Dermis microvascular lymphatic vessel endothelial cell (primary cell): ENCODE measurements at places on chromosomes 12 and 14. TPM values are rescaled to one million over a fixed set of nuclear protein-coding genes. Genes with fewer than 3 reads are reported as not detected.

DNA sequence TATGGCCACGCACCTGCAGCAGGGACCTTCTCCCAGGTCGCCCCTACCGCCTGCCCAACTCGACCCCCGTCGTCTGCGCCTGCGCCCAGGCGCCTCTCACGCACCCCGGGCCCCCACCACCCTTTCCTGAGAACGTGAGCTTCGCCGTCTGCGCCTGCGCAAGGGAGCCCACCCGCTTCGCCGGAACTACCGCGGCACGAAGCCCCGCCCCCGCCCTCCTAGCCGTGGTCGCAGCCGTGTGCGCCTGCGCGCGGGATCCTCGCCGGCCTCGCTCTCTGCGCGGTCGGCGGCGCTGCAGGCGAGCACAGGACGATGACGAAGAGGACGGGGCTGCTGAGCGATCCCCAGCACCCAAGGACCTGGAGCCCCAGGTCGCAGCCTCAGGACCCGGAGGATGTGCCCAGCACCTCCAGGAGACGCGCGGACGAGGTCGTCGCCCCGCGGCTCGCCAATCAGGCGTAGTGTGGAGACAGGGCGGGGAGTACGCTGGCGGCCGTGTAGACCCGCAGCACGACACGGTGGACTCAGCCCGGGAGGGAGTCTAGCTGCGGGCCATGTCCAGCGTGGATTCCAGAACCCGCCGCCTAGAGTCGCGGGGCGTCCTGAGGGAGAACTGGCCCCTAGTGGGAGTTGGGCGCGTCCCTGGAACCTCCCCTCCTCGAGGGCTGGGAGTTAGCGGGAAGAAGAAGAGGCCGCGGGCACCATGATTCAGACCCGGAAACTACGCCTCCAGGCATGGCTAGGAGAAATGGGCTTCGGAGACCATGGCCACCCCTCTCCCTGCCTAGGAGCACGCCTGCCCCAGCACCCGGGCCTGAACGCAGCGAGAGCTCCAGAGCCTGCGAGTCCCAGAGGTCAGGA, 1120.8 kb upstream of the TMEM132C start:
- DNase-seq = no peak

Gene PRICKLE1
- total RNA-seq = 9.0 and 16.3 TPM in 2 replicates

DNA sequence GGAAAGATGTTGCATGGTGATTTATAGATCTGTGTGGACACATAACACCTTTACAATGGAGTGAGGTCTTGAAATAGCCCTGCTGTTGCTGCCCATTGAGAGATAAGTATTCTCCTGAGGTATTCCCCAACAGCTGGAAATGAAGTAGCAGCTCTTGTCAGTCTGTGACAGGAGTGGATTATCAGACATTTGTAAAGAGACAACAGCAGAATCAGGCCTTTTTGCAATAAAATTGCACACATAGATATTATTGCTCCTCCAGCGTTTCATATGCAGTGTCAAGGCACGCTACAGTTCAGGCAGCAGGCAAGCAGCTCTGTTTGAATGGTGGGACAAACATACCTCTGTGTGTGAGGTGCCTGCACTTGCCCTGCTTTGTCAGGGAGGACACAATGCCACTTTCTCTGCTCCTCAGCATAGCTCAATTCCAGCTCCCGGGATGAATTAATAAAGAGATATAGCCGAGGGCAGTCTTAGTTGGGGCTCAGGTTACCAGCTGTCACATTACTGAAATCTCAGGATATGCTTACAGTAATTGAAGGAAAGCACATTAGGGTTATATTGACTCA, 49.4 kb downstream of the BICD1 start:
- DNase-seq = no peak

Gene AHNAK2
- total RNA-seq = 16.8 and 17.1 TPM in 2 replicates

DNA sequence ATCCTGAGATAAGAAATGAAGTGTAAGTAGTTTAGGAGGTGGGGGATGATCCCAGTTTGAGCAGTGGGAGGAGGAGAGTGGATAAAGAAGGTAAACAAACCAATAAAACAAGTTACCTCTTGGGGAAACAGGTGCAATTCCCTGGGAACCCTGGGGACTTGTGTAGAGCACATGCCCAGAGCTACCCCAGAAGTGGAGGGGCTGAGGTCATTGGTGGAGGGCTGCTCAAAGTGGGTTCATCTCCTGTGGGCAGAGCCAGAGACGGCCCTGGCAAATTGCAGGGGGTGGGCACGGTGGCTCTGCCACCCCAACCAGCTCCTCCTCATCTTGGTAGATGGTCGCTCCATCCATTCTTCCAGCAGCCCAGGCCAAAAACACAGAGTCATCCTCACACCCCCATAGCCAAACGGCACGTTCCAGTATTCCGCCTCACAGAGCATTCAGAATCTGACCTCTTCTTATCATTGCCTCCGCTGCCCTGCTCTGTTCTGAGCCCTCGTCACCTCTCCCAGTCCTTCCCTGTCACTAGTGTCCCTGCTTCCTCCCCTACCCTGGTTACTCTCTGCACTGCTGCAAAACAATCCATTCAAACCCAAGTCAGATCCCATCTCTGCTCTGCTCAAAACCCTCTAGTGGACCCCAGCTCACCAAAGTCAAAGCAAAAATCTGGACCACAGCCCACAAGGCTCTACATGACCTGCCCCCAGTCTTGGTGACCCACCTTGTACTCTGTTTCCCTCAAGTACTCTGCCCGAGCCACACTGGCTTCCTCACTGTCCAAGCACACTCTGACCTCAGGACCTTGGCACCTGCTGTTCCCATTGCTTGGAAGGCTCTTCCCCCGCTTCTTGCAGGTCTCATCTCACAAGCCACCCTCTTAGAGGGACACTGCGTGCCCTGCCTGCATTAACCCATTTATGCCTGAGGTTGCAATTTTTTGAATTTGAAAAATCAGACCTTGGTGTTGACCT, 5.5 kb downstream of the CYP46A1 start:
- DNase-seq = no peak

GRCh38 chr14:88668448-88669116, 105.7 kb downstream of the ZC3H14 start:
- DNase-seq = no peak

GRCh38 chr12:77560714-77561113, 270.0 kb upstream of the NAV3 start:
- no peak for DNase-seq

Gene STAC3
- 0.13 TPM in 2 replicates for total RNA-seq

Gene RIPK3
- 1.4 and 1.8 TPM in 2 replicates for total RNA-seq

GRCh38 chr12:94714378-94715114, 64.2 kb upstream of the TMCC3 start:
- DNase-seq = no peak

DNA sequence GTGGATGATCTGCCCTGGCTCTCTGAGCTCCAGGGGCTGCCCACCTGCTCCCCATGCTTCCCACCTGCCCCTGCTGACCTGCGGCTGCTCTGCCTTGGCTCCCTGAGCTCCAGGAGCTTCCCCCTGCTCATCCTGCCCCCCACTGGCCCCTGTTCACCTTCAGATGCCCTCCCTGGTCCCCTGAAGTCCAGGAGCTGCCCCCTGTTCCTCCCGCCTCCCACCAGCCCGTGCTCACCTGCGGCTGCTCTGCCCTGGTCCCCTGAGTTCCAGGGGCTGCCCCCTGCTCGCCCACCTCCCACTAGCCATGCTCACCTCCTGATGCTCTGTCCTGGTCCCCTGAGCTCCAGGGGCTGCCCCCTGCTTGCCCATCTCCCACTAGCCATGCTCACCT, 219.7 kb downstream of the TMEM121 start:
- no peak for DNase-seq

DNA sequence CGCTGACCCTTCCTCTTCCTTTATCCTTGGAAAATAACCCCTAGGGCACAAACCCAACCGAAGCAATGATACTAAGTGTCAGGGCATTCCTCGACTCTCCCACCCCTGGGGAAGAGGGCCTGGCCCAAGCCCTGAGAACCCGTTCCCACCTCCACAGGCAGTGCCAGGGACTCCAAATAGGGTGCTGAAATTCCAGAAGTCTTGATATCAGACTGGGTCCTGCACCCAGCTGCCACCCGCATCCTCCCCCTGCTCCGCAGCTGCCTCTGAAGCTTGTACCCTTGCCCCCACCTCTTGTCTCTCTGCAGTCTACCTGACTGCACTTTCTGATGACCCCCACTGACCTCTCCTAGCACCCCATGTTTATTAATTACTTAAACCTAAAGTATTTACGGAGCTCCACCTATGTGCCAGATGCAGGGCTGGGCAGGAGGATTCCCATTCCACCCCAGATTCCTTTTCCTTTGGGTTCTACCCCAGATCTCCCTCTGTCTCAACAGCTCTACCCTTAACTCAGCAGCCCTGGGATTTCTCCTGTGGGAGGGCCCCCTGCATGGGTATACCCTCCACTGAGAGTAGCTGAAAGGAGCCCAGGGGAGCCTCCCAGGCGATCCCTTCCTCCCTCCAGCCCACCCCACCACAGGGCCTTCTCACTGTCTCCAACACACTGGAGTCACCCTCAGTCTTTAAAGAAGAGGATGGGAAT, 4.1 kb upstream of the KRT18 start:
- DNase-seq = no peak

Gene HOTAIR
- not detected in 2 replicates for total RNA-seq

- DNase-seq = no peak
These were observed 10.2 kb downstream of the GSKIP start for GRCh38 chr14:96373538-96373937.

GRCh38 chr12:57755454-57756372, 810 bp downstream of the MARCHF9 start:
- no peak for DNase-seq
